ENCODE measurements at places on chromosomes 2 and 18.

DNA sequence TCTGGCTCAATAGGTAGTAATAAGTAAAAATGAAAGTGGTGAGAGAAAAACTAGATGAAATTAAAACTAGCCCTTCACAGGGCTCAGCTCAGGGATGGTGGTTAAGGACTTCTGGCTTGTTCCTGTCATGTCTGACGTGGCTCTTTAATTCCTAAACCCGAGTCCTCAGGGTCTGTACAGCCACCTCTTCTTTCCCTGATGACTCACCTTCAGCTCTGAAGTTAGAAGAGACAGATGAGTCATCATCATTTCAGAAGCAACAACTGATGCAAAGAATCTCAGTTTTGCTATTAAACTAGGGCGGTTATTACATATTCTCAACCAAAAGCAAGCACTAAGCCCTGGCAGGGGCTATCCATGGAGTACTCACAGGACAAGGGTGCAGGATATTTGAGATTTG lies 24.0 kb upstream of the ITGB6 start:
- no peak for DNase-seq

DNA sequence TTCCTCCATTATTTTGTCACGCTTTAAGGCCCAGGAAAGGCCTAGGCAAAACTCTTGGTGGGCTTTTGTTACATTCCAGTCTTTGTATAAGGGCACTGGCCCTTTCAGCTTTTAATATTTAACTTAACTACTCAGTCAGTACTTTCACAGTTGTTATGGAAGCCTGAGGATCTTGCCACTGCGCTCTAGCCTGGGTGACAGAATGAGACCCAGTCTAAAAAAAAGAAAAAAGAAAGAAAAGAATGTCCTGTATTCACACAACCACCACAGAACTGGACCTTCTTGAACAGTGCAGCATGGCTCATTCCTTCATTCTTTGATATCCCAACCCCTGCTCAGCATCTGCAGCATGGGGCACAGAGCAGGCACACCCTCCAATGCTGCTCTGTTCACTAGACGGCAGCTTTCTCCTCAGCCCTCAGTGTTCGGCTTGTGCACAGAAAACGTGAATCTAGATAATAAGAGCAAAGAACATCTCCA lies 93.4 kb upstream of the MSH2 start:
- DNase-seq: no peak

GRCh38 chr2:26585100-26585499 lies 56.1 kb downstream of the CIB4 start:
- no peak for DNase-seq

DNA sequence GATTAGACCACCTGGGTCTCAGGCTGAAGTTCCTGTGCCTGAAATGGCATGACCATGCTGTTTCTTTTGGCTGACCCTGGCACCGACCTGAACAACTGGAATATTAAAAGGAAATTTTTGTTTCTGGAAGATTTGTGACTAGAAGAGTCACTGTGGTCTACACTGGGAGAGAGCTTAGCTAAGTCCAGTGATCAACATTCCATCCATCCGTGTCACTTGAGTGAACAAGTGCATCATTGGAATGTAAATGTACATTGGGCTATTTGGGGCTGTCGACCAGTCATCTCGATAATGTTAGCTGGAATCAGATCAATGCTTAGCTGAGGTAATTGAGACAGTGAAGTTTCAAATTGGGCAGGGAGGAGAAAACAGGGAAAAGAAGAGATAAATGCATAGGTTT lies 95.4 kb upstream of the CCDC85A start:
- DNase-seq: no peak

- no peak for DNase-seq
Measured at GRCh38 chr2:241379481-241380480, 23.7 kb downstream of the FARP2 start.

- DNase-seq: no peak
Measured at GRCh38 chr2:55592130-55592529, 25.3 kb downstream of the PPP4R3B start.

- no peak for DNase-seq
Measured at GRCh38 chr18:49162226-49162864, 211.6 kb upstream of the SMAD7 start.

GRCh38 chr2:85354286-85355072 lies at the start of the genes ELMOD3 and RETSAT:
ELMOD3 (plus strand) TSS chr2:85354769; CDS start chr2:85357199, 2,430 bp downstream.
RETSAT (minus strand) TSS chr2:85354528; CDS start chr2:85354507, 21 bp downstream.
- peak; percentile 94 for DNase-seq

GRCh38 chr2:187453078-187453641 lies 5.1 kb upstream of the CALCRL start:
- DNase-seq: peak; percentile 27

DNA sequence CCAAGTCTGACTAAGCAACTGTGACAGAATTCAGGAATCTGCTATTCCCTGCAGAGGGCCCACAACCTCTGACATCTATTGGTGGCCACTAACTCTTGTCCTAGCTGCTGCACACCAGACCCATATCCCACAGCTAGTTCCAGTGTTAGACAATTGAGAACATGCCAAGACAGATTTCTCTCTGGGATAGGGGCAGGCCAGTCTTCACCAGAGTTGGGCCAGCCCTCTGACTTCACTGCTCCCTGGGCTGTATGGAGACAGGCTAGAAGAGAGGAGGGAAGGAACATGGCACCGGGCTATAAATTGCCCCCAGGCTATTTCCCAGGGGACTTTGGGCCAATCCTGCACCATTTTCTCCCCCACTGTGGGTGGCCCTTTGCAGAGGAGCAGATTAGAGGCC lies 32.7 kb upstream of the CYP26B1 start:
- DNase-seq: no peak

GRCh38 chr2:9174771-9175437 lies 31.7 kb upstream of the ASAP2 start:
- DNase-seq: peak; percentile 3

GRCh38 chr18:49846361-49846662 lies 33.0 kb upstream of the ACAA2 start:
- DNase-seq: no peak

GRCh38 chr18:49025426-49025766 lies 74.6 kb upstream of the SMAD7 start:
- DNase-seq: no peak

DNA sequence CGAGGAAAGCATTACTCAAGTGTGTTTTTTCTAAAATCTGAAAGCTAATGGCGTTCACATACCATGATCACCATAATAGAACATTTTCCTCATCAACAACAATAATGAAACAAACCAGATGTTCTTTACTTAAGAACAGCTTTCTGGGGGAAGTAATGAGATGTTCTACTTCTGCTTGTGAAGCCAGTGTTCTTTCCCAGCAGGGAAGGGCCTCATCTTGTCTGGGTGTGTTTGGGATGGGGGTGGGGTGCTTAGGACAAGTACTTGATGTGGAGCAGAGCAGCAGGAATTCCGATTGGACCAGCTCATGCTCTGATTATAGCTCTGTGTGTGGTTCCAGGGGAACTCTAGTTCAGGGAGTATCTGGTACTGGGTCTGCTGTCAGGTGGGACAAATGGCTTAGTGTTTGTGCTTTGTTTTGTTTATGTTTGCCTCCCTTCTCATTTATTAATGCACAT lies 163.0 kb upstream of the NOSTRIN start:
- no peak for DNase-seq

GRCh38 chr2:56474412-56475158 lies 290.8 kb downstream of the CCDC85A start:
- DNase-seq: peak; percentile 89

DNA sequence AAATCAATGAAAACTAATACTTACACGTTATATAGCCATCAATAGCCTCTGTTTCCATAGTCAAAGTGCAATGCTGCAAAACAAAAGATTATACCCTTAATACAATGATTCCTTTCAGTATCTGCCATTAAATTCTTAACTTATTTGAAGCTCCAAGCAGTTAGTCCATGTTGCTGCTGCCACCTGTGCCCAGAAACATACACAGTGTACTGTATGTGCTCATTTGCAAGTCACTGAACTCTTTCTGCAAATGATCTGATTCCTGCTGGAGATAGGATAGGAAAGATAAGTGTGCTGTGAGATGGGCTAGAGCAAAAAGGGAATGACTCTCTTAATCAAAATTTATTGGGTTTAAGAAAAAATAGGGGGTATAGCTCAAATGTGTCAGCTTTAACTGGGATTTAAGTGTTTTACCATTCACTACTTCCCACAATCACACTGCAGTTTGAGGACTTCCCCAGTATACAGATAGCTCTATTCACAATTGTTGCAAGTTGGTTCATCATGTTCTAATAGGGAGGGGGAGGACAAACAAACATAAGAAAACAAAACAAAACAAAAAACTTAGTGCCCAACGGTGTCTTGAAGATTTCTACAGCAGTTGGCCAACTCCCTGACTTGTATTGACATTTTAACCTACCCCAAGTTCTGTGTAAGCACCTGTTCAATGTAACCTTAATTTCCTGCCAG lies 2.7 kb downstream of the IKZF2 start:
- DNase-seq: no peak

GRCh38 chr2:42897358-42897757 lies 105.0 kb upstream of the HAAO start:
- DNase-seq: no peak

DNA sequence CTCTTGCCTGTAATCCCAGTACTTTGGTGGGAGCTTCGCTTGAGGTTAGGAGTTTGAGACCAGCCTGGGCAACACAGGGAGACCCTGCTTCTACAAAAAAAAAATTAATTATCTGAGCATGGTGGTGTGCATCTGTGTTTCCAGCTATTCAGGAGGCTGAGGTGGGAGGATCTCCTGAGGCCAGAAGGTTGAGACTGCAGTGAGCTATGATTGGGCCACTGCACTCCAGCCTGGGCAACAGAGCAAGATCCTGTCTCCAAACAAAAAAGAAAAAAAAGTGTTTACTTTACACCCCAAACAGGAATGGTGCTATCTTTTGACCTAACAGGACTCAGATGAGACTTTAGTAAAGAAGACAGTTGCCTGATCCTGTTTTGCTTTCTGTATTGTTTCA lies 35.6 kb downstream of the MAL start:
- no peak for DNase-seq

DNA sequence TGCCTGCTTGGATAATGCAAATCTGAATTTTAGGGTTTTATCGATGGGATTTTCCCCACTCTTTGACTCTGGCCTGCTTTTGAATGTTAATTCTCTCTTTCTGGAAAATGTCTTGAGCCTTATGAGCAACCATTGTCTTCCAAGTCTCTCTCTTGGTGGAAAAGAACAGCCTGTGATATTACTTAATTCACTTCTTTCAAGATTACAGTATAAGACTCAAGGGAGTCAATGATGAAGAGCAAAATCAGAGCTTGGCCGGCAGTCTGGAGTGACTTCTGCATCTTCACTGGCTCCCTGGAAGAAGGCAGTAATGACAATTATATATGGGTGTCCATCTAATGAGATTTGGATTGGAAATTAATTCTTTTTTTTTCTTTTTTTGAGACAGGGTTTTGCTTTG lies 122.9 kb upstream of the ZEB2 start:
- no peak for DNase-seq

- no peak for DNase-seq
Measured at GRCh38 chr2:218149848-218150440, 16.8 kb downstream of the CXCR1 start.

DNA sequence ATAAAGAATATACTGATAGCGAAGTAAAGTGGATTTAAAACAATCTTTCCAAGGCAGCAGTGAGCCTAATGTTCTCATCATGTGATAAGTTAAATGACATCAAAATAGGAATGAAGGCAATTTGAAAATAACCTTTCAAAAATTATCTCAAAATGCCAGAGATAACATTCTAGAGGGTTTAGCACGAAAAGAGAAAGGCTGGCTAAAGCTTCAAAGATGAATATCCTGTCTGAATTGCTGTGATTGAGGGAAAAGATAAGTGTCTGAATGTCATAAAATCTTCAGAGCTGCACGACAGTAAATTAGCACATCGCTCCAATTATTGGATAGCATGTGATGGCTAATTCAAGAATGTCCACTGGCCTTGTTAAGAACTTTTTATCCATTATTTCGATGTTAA lies 159.3 kb downstream of the PID1 start:
- DNase-seq: no peak

DNA sequence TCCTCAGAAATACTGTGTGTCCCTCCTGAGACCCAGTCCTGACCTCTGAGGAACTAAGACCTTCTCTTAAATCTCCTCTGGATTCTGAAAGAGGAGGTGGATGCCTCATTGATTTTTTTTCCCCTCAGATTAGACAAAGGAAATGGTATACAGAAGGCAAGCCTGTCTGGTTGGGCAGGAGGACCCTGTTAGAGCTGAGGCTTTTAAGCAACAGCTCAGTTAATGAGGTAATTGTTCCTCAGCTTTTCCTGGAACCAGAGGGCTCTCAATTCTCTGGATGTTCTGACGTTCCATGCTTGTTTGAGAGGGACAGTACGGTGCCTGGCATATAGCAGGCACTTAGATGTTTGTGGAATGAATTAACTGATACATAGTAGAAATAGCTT lies 61.7 kb upstream of the MCFD2 start:
- DNase-seq: no peak

GRCh38 chr2:174014699-174015070 lies 49.5 kb upstream of the SP3 start:
- DNase-seq: peak; percentile 30

GRCh38 chr2:143480086-143480485 lies 350.9 kb downstream of the ARHGAP15 start:
- no peak for DNase-seq

GRCh38 chr2:104158191-104158590 lies 695.7 kb upstream of the POU3F3 start:
- no peak for DNase-seq
